ENCODE measurements at places on chromosomes 4 and X. TPM values are rescaled to one million over a fixed set of nuclear protein-coding genes. Genes with fewer than 3 reads are reported as not detected.

Gene NMU
- not detected for total RNA-seq

Gene ARR3
- total RNA-seq: not detected

Gene NPY1R
- 0.09 TPM for total RNA-seq

Gene TMEM156
- total RNA-seq: 0.18 TPM

Gene TLR2
- not detected for total RNA-seq

Gene GYPE
- total RNA-seq: not detected

DNA sequence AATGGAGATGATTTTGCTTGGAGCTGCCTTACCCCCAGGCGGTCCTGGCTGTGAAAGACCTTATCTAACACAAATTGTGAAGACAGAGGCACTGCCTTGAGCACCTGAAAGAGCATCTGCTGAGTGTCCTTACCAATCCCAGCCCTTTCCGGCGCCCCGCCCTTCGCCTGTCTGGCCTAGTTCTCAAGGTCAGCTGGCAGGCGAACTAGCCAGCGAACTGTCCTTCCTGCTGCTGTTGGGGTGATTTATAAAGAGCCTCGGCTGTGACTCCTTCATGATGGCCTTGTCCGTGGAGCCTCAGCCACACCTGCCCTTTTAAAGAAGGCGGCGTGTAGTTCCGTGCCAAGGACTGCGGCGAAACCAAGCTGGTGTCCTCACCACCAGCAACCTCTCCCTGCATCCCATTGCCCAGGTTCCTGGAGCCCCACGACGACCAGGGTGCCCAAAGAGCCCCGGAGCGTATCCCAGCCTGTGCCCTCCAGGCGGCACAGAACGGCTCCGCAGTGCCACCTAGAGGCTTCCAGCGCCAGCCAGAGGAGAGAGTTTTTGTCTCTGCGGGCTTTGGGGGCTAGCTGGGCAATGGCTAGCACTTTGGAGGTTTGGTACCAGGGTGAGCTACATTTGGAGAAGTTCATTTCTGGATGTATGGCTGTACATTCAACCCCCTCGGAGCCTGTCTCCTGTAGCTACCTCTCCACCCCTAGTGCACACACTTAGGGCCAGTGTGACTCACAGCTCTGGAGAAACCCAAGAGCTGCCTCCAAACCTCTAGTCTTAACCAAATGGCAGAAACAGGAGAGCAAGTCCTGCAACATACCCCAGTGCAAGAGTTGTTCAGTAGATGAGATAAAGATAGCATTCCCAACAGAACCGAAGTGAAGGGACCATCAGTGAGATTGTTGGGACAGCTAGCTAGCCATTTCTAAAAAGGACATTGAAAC is 36.8 kb upstream of the VMA21 start:
- DNase-seq: peak; percentile 2

- DNase-seq: no peak
Measured at GRCh38 chr4:153365003-153365402, 20.5 kb downstream of the MND1 start.

DNA sequence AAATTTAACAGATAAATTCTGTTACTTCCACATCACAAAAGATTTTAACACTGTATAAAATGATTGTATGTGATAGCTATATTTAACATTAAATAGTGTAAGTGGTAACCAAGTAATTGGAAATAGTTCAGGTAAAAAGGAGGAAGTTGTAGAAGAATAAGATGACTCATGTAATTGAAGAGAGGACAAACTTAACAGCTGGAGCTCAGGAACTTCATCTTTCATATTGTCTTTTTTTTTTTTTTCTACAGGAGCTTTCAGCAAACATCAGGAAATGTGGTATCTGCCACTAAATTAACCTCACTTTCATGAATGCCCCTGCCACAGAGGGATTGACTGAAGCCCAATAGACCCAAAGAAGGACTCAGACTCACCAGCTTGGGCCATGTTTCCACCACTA is 188.4 kb upstream of the VEGFC start:
- DNase-seq: no peak

GRCh38 chrX:74422576-74423288 is 1.4 kb downstream of the SLC16A2 start:
- peak; percentile 56 for DNase-seq

DNA sequence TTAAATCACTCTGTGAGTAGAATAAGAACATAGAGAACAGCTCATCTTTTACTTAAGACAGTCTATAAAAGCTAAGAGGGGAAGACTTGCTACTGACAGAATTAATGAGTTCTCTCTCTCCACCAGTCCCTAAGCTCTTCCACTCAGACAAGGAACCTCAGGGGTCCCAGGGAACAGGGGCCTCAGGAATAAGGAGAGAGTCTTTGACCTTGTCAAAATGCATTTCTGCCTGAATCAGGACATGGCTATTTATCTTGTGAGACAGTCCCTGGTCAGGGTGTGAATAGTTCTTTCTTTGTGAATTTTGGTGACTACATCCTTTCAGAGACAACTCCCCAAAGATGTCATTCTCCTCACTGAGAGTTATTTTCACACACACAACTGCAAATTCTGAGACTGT is 218.7 kb upstream of the HS3ST1 start:
- DNase-seq: no peak

DNA sequence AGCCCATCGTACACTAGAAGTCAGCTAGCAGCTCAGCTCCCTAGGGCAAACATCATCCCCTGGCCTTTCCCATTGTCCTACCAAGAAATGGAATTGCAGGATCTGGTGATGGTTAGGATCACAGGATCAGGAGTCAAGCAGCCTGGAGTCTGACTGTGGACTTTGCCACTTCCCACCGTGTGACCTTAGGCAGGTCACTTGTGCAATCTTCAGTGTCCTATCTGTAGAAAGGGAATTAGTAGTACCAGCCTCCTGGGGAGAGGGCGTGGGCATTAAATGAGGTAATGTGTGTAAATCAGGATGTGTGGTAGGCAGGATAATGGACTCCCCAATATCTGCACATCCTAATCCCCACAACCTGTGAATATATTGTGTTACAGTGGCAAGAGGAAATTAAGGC is 38.6 kb upstream of the APLN start:
- no peak for DNase-seq

DNA sequence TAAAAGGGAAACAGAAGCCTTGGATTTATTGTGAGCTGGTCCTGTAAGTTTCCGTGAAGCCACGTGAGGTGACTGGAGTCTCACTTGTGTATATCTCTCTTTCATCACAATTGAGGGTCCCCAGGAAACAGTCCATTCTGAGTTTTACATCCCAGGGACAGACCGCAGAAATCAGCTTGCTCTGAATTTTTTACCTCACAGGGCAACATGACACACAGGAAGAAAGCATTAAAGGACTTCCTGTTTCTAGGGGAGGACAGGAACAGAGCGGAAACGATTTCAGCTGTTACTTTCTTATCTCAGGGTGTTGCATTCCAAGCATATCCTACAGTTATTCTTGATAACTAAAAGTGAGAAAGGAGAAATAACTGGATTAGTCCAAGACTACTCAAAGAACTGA is 553.5 kb downstream of the TRAM1L1 start:
- DNase-seq: no peak

GRCh38 chr4:169741569-169741968 is 16.2 kb downstream of the HPF1 start:
- no peak for DNase-seq

DNA sequence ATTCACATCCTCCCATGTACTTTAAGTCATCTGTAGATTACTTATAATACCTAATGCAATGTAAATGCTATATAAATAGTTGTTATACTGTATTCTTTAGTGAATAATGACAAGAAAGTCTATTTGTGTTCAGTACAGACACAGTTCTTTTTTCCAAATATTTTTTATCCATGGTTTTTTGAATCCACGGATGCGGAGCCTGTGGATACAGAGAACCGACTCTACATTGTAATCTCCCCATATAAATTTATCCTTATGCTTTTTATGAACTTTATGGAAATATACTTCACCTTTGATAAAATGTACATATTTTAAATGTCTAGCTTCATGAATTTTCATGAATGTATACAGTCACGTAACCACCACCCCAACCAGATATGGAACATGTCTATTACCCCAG is 88.2 kb downstream of the DOCK11 start:
- DNase-seq: no peak

GRCh38 chr4:83209419-83209818 is 75.2 kb downstream of the COQ2 start:
- no peak for DNase-seq

- peak; percentile 56 for DNase-seq
Measured at GRCh38 chr4:98838977-98839618, 89.8 kb downstream of the EIF4E start.

DNA sequence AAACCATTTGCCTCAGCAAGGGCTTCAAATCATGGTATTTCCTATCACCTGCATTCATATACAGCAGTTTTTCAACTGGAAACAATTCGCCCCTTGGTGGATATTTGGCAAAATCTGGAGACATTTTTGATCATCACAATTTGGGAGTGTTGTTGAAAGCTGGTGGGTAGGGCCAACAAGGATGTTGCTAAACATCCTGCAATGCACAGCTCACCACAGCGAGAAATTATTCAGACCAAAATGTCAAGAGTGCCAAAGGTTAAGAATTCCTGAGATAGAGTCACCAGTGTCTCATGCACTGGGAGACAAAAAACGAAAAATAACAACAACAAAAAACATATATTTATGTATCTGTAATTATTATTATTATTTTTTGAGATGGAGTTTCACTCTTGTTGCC is 435.2 kb upstream of the CTSO start:
- no peak for DNase-seq

GRCh38 chrX:154305541-154306205 is 10.1 kb downstream of the TKTL1 start:
- no peak for DNase-seq

DNA sequence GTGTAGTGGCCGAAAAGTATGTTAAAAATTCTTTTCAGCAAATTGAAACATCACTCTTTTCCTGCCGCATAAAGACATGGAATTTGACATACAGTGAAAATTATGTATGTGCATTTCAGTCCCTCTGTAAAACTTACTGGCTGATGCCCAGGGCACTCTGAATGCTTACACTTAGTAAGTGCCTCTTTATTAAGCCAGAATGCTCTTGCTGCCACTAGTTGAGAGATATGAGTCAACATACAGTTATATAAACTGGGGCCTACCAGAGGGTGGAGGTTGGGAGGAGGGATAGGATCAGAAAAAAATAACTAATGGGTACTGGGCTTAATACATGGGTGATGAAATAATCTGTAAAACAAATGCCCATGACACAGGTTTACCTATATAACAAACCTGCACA is 38.1 kb upstream of the TRPC5 start:
- no peak for DNase-seq

DNA sequence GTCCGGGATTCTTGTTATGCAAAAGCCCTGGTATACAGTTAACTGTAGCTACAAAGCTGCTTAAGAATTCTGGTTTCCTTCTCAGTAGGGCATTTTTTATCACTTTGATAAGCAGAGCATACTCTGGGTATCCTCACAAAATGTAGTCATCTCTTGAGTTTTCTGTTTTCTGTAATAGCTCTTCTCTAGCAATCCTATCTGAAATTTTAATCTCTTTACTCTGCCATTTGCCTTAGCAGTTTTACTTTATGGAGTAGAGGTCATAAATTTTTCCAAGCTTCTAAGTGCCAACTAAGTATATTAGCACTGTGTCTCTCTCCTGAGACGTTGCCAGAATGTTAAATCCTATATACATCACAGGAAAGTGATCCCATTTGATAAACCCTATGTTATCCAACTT is 28.0 kb upstream of the BANK1 start:
- no peak for DNase-seq

- DNase-seq: no peak
Measured at GRCh38 chrX:53695946-53696549, 9.5 kb upstream of the HUWE1 start.

DNA sequence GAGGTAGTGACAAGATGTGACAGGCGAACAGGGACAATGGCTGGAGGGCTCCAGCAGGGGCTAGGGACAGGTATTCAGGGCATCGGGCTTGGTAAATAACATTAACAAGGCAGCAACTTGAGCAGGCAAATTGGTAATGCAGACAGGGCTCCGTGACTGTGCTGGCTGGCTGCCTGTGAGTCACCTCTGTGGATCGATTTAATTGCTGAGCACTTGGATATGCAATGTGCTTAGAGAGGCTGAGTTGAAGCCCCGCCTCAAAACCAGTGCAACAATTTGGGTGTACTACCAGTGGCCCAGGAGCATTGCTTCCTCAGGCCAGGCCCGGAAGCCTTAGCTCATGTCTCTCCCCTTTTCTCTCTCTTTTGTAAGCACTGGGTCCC is 19.5 kb downstream of the CNGA2 start:
- peak; percentile 70 for DNase-seq

DNA sequence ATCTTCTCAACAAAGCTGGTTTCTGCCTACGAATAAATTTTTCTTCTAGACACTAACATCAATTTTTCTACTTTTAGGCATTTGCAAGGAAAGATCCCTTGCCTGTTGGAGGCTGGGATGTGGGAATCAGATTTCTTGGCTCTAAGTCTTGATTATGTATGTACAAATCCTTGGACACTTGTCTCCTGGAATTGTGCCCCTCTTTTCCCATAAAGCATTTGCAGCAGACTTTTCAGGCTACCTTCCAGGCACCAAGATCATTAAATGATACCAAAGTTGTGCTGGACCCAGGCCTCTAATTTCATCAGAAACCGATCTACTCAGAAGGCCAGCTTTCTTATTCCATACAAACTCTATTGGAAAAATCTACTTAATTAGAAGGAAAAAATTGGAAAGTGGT is 339.5 kb upstream of the DIPK2B start:
- peak; percentile 63 for DNase-seq

GRCh38 chr4:38500433-38500832 is 163.6 kb upstream of the KLF3 start:
- DNase-seq: peak; percentile 21
